ENCODE measurements at places on chromosomes 11 and 22.

DNA sequence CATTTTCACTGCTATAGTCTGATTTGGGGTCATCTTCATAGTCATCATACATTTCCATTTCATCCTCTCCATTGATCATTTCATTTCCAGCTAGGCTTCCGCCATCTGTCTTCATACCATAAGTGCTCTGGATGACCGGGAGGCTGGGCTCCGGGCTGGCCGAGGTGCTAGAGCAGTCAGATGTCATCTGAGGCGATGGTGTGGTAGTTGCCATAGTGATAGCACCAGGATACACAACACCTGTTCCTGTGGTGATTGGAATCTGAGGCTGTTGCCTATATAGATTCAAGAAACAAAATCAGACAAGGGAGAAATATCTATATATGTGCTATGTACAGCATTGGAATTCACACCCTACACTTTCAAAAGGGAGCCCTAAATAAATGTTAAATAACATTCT, 383.5 kb downstream of the SOX6 start:
- no peak for DNase-seq

- DNase-seq = no peak
These were observed 82.9 kb downstream of the KIRREL3 start for GRCh38 chr11:126917531-126918204.

DNA sequence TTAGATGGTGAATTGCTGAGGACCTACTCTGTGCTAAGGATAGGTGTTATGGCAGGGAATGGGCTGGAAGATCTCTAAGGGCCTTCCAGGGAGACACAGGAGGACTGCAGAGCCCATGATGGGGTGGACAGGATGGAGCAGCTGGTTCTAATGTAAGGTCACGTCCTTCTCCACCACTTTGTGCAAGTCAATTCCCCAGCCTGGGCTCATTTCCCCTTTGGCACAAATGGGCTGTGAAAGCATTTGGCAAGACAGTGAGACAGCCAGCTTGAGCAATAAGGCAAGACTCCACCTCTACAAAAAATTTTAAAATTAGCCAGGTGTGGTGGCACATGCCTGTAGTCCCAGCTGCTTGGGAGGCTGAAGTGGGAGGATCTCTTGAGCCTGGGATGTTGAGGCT, 81.4 kb upstream of the THY1 start:
- no peak for DNase-seq

- DNase-seq = no peak
These were observed 141.6 kb downstream of the MYO18B start for GRCh38 chr22:25883482-25884033.

DNA sequence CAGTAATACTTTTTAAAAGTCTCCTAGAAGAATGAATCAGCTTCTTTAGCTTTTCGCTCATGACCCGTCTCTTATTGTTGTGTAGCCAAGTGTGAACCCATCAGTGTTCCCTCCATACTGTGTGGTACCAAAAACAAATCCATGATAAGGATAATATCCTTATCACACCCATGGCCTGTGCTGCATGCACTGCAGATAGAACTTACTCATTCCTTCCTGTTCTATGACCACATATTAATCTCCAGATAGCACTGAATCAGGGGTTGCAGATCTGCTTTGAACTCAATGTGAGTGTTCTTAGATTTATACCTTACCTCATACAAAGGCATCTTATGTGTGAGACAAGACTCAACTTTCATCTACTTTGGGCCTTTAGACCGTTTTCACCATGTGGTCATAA, 373.4 kb downstream of the JRKL start:
- no peak for DNase-seq

DNA sequence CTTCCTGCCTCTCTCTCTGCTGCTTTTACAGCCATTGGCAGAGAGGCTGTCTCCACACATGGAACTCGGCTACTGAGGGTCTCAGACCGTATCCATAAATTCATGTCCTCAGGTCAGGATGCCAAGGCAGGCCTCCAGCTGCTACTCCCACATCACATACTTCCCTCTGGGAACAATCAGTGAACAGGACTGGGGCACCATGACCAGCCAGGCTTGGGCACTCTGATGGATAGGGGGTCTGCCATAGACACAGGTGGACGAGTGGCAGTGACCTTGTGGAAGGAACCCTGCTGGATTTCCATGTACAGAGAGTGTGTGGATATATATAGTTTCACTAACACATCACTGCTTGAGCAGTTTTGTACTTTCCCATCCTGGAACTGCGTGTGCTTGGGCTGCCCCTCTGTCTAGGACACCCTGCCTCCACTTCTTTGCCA, 97.7 kb upstream of the PARVA start:
- no peak for DNase-seq

DNA sequence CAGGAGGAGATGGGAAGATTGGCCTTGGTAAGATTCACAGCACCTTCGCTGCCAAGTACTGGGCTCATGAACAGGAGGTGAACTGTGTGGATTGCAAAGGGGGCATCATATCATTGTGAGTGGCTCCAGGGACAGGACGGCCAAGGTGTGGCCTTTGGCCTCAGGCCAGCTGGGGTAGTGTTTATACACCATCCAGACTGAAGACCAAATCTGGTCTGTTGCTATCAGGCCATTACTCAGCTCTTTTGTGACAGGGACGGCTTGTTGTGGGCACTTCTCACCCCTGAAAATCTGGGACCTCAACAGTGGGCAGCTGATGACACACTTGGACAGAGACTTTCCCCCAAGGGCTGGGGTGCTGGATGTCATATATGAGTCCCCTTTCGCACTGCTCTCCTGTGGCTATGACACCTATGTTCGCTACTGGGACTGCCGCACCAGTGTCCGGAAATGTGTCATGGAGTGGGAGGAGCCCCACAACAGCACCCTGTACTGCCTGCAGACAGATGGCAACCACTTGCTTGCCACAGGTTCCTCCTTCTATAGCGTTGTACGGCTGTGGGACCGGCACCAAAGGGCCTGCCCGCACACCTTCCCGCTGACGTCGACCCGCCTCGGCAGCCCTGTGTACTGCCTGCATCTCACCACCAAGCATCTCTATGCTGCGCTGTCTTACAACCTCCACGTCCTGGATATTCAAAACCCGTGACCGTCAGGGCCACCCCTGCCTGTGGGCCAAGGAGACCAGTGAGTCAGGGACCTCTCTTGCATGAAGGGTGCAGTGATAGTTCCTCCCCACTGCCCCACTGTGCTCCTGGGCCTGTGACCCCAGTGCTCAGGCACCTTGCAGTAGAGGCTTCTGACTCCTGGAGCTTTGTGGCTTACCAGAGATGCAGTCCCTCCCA, 83.6 kb downstream of the BCR start:
- DNase-seq = peak; percentile 30

DNA sequence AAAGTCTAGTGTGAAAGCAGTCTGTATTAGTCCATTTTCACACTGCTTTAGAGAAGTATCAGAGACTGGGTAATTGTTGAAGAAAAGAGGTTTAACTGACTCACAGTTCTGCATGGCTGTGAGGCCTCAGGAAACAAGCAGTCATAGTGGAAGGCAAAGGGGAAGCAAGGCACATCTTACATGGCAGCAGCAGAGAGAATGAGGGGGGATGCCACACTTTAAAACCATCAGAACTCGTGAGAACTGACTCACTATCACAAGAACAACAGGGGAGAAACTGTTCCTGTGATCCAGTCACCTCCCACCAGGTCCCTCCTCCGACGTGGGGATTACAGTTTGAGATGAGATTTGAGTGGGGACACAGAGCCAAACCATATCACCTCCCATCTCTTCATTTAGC, 13.8 kb upstream of the TUBA8 start:
- DNase-seq = no peak

- no peak for DNase-seq
These were observed 31.4 kb downstream of the PLAAT5 start for GRCh38 chr11:63459586-63459985.

All from stimulated activated CD8-positive, alpha-beta memory T cell treated with anti-CD3 and anti-CD28 coated beads, Interleukin-15, amount 100 ng/mL, for 1 hour (primary cell).